ENCODE measurements at places on chromosomes 6 and 20.

GRCh38 chr20:33267701-33268100 lies 15.3 kb upstream of the BPIFB1 start:
- no peak for DNase-seq

DNA sequence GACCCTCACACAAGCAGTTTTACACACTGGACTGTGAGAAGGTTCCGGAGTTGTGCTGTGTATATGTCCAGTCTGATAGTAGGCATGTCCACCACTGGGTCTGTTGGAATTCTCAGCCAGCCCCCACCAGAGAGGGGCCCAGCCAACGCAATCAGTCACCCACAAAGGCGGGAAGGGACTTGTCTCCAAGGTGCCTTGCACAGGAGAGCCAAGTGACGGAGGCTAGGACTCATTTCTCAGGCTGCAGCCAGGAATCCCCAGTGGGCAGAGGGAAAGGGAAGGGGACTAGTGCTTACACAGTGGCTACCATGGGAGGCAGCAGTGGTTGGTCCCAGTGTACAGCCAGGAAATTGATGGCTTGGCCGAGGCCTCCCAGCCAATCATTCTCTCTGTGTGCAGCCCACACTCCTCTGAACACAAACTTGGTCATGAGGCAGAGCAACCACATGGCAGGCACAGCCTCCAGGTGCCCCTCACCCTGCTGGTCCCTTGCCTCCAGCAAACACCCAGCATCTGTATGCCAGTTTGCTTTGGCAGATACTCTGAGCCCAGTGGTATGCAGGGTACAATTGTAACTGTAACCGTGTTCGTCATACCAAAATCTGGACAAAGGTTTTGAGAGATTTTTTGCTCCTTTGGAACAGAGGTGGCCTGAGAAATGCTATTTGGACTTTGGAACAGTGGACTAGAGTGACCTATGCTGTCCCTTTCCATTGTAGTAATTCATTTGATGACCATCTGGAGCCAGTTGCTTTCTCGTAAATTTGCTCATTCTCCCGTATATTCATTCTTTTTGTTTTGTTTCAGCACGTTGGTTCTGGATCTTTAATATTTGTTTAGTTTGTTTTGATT lies 72.9 kb upstream of the MYL9 start:
- DNase-seq, result no peak

- DNase-seq, result no peak
Observed at GRCh38 chr6:2557181-2557720, 193.5 kb downstream of the MYLK4 start.

DNA sequence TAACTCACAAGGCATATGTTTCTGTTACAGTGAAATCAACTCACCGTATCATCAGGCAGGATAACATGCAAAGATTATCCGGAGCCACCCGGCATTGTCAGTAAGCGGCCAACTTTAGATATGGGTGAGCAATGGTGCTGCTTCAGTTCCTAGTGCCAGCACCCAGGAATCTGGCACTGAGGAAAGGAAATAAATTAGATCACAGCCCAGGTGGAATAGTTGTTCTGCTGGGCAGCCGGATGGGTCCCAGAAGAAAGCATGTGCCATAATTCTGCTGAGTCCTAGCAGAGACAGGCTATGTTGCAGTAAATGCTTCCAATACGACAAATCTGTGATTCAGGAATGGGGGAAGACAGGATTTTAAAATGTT lies 183.6 kb upstream of the SPTLC3 start:
- DNase-seq, result no peak

- DNase-seq, result no peak
Observed at GRCh38 chr6:132188556-132189264, 212.6 kb downstream of the MOXD1 start.

DNA sequence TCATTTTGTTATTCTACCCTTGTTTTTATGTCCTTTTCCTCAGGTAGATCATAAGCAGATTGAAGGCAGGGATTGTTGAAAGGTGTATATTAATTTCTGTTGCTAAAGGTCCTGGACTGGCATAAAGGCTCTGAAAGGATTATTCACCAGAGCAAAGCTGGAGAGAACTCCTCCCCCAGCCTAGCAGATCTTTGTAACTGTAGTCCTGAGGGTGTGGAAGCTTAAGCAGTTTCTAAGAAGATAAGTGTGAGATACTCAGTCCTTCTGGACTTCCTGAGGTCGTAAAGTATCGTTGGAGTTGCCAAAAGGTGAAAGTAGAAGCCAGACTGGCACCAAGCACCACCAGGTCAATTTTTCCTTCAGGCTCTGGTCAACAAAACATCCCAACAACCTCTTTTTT lies 24.2 kb downstream of the CGA start:
- no peak for DNase-seq

DNA sequence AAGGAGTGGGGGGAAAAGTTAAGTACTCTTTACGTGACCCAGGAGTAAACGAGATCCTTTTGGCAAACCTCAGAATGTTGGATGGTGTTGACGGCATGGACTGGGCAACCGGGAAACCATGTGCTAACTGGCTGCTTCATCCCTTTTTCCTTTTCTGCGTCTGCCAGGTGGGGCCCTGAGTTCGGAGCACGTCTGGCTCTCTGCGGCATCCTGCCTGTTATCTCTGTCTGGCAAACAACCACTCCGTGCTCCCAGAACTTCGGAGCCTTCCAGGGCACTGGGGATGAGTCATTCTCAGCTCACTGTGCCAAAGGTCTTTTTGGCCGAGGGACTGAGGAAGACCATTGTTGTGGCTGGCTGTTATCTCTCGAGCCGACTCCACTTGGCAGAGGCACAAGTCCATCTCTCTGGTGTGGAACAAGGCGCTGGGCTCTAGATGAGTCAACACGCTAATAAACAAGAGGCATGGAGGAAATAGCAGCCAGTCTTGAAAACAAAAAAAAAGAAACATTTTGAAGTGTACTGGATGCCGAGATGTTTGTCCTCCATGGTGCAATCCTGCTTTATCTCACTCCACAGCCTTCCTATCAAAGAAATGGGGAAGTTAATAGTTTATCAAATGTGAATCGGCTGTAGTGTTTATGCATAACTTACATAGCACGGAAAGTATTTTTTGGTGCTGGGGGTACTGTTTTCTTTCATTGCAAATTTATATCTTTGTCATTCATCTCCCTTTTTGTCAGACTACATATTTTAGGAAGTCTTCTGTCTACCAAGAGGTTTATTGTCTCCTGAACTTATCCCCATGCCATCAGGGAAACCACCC lies 64.6 kb upstream of the TXNDC5 start:
- DNase-seq, result no peak
